ENCODE measurements at places on chromosomes 5 and 9. TPM values are rescaled to one million over a fixed set of nuclear protein-coding genes. Genes with fewer than 3 reads are reported as not detected.

DNA sequence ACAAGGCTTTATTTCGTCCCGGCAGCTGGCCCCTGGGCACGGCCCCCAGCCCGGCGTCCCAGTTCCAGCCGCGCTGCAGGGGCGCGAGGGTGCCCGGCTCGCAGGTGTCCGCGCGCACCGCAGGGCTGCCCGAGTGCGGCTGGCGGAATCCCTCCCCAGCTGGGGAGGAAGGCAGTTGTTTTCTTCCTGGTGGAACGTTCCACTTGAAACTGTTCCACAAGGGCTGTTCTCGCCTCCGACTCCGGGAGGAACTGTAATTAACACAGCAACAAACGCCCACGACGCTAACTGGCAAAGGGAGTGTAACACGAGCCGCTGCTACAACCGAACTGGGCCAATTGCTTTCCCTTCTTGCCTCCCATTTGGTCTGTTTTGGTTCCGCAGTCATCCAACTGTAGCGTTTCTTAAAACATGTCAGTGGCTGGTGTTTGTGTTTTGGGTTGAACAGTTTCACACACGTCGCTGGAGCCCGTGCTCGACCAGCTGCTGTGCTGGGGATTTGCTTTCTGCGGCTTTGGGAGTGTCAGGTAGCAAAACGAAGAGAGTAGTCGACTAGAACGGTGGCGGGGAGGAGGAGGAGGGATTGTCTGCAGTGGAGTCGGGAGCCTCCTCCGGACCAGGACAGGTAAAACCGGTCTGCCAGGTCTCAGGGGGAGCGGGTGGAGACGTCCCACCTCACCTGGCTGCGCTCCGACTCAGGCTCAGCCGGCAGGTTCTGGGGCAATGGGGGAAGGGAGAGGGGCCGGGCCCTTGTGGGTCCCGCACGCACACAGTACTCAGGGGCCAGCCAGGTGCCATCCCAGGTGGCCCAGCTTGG is 131.6 kb upstream of the NIPBL start:
- no peaks in the 10 kb centered on the region for H3K27me3 ChIP-seq
- no peaks in the 10 kb centered on the region for H3K4me1 ChIP-seq

FCN1 gene
- 0.63 TPM for total RNA-seq

GRCh38 chr5:54785729-54786591 is 199.4 kb downstream of the ESM1 start:
- no peaks in the 10 kb centered on the region for H3K27me3 ChIP-seq
- no peaks in the 10 kb centered on the region for H3K36me3 ChIP-seq
- no peak for DNase-seq
- no peak overlapping the region for H3K4me3 ChIP-seq

GRCh38 chr9:100108559-100108958 is 9.5 kb downstream of the INVS start:
- no peak for DNase-seq
- H3K27me3 ChIP-seq, result no peaks in the 10 kb centered on the region
- no peak overlapping the region for H3K4me3 ChIP-seq
- H3K27ac ChIP-seq, result no peak overlapping the region

Data from right atrium auricular region (tissue), 2 donors.